Lung (tissue), 17 donors: ENCODE measurements at places on chromosomes 12 and 14. TPM values are rescaled to one million over a fixed set of nuclear protein-coding genes. Genes with fewer than 3 reads are reported as not detected.

DNA sequence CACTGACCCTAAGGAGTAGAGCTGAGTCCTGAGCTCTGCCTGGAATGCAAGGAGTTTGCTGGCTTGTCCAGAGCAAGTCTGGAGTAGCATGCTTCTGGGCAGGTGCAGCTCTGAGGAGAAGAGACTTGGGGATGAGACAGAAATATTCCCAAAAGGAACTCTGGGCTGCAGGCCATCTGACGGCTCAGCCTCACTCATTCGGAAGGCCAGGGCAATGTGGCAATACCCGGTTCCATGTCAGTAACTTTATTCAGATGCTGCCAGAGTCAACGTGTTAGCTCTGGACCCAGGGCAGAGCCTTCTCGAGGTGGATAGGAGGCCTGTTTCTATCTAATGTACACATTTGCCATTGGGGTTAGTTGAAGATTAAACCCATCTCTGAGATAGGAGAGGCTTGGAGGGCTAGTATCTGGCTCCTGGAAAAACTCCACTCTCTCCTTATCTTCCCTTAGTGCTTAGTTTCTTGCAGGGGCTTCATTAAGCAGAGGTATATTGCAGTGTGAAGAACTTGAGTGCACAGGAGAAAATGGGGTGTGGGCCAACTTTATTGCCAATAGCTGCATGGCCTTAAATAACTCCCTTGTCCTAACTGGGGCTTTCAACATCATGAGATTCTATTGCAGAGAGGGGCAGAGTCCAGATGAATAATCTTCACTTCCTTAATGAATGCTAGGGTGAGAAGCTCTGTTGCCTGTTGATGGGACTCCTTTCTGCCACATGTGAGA lies 65.6 kb downstream of the NTF3 start:
- H3K27ac ChIP-seq = no peak overlapping the region
- H3K36me3 ChIP-seq = no peaks in the 10 kb centered on the region
- DNase-seq = no peak
- no peaks in the 10 kb centered on the region for H3K27me3 ChIP-seq
- no peak overlapping the region for H3K4me3 ChIP-seq

Gene MAP1LC3B2
- total RNA-seq = 2.0 TPM

GRCh38 chr12:11812241-11812585 lies 162.7 kb downstream of the ETV6 start:
- H3K27ac ChIP-seq = peak overlapping the region; percentile 85
- H3K27me3 ChIP-seq = no peaks in the 10 kb centered on the region
- peaks cover 26% of the 10 kb centered on the region for H3K4me1 ChIP-seq
- H3K36me3 ChIP-seq = no peaks in the 10 kb centered on the region

- no peak overlapping the region for H3K4me3 ChIP-seq
- H3K27me3 ChIP-seq = no peaks in the 10 kb centered on the region
- DNase-seq = peak; percentile 73
- H3K27ac ChIP-seq = no peak overlapping the region
These were observed 322.4 kb upstream of the DCN start for GRCh38 chr12:91505006-91505405.

- no peak overlapping the region for H3K4me3 ChIP-seq
- peaks cover 13% of the 10 kb centered on the region for H3K4me1 ChIP-seq
- DNase-seq = no peak
- H3K36me3 ChIP-seq = no peaks in the 10 kb centered on the region
- no peaks in the 10 kb centered on the region for H3K27me3 ChIP-seq
These were observed 11.0 kb downstream of the PTGER2 start for GRCh38 chr14:52325126-52325525.

Gene HOXC4
- total RNA-seq = 0.86 TPM

DNA sequence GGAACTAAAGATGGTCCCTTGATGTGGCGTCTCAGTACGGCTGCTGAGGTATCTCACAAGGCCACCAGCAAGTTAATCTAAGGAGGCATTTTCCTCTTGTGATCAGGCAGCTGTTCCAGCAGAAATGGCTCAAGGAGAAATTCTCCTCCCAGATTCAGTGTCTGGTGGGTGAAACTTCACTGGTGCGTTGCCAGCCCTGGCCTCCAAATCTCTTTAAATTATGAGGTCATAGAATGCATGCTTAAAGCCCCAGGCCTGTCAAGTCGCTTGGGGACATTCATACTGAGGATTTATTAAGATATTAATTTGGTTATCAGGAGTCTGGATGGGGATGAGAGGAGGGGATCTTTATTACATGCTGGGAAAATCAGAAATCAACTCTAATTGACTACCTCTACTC lies 72.9 kb downstream of the PPP2R5C start:
- H3K27ac ChIP-seq = no peak overlapping the region
- peaks cover 10% of the 10 kb centered on the region for H3K36me3 ChIP-seq
- H3K27me3 ChIP-seq = no peaks in the 10 kb centered on the region
- peak; percentile 66 for DNase-seq

DNA sequence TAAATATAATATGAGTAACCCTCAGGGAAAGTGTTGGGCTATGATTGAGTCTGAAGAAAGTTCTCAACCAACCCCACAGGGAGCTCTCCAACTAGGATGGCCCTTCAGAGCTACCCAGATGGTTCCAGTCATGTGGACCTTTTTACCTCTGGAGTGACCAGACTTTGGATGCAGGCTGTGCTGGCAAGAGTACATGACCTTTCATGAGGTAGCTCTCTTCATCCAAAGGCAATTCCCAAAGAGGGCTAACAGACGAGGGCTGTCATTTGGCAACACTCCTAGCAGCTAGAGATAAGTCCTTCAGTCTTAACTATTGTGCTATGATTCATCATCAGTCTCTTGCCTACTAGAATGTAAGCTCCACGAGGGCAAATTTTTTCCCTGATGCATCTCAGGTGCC lies 75.4 kb downstream of the DUSP6 start:
- no peak for DNase-seq
- no peak overlapping the region for H3K4me3 ChIP-seq
- no peaks in the 10 kb centered on the region for H3K4me1 ChIP-seq

DNA sequence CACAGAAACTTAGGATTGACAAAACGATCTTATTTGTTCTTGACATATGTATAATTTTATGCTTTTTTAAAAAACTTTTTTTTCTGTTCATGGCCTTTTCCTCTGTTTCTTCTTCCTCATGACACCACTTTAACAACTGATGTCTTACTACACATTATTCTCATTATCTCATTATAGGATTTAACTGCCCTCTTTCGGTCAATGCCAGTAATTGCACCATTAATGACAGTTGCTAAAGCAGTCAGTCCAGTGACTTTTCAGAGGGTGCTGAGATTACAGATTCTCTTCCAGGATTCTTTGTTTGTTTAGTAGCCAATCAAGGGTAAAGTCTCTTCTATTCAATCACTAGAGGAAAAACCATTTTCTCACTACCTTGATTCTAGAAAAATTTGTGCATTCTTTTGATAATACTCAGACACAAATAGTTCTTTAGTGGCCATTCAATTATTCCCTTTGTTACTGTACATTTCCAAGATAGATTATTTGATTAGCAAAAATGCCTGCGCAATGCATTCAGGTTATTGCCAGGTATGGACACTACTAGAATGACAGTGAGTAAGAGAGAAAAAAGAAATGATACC lies 50.1 kb downstream of the KLRG1 start:
- no peaks in the 10 kb centered on the region for H3K36me3 ChIP-seq
- no peak overlapping the region for H3K4me3 ChIP-seq
